Mesangial cell (primary cell): ENCODE measurements at places on chromosomes 12 and 14. TPM values are rescaled to one million over a fixed set of nuclear protein-coding genes. Genes with fewer than 3 reads are reported as not detected.

Gene RGS6
- not detected in 2 replicates for total RNA-seq

Gene AICDA
- total RNA-seq, result 0.13 TPM in 1 of 2 replicates, not detected in the other

Gene CCDC175
- total RNA-seq, result not detected in 2 replicates

Gene B4GALNT1
- 0.76 and 6.2 TPM in 2 replicates for total RNA-seq

Gene PLEK2
- 12.2 and 48.1 TPM in 2 replicates for total RNA-seq

Gene RTRAF
- 60.8 and 72.8 TPM in 2 replicates for total RNA-seq

Gene ASIC1
- 2.6 and 4.8 TPM in 2 replicates for total RNA-seq

Gene SLC38A4
- total RNA-seq, result 1.3 TPM in 1 of 2 replicates, not detected in the other

Gene NFE2
- 0.63 TPM in 1 of 2 replicates, not detected in the other for total RNA-seq

Gene CD163L1
- under 0.01 TPM in 2 replicates for total RNA-seq

Gene CEBPE
- total RNA-seq, result not detected in 2 replicates

Gene RNF212B
- total RNA-seq, result not detected in 2 replicates

Gene RAB5B
- total RNA-seq, result 44.3 and 67.1 TPM in 2 replicates
